ENCODE measurements at places on chromosomes 16 and 17.

GRCh38 chr16:17939723-17940122, 396.8 kb downstream of the NPIPA8 start:
- DNase-seq, result no peak

- no peak for DNase-seq
Measured at GRCh38 chr17:75067856-75068255, 19.9 kb upstream of the SLC16A5 start.

- DNase-seq, result no peak
Measured at GRCh38 chr16:52407778-52408177, 139.2 kb downstream of the TOX3 start.

DNA sequence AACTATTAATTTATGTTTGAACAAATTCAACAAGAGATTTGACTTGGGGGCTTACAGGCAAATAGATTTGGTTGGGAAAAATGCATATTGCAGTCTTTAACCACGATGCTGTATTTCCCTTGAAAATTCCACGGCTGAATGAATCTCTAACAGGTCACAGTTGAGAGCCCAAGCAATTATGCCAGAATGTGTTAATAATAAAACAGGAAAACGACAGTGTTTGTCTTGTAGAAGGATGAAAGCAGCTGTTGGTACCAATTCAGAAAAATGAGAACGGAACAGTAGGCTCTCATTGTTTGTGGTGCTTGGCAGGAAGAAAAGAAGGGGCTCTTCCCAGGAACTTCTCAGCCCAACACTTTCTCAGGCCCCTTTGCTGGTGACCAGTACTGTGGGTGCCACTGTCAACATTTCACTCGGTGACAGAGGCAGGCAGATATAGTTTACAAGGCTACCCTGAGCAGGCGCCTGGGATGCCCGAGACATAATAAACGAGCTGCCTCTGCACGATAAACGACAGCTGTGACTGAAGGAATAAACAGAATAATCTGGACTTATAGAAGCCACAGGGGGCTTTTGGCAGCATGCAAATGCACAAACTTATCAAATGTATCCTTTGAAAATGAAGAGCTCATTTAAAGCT, 387.1 kb downstream of the HS3ST4 start:
- DNase-seq, result no peak

DNA sequence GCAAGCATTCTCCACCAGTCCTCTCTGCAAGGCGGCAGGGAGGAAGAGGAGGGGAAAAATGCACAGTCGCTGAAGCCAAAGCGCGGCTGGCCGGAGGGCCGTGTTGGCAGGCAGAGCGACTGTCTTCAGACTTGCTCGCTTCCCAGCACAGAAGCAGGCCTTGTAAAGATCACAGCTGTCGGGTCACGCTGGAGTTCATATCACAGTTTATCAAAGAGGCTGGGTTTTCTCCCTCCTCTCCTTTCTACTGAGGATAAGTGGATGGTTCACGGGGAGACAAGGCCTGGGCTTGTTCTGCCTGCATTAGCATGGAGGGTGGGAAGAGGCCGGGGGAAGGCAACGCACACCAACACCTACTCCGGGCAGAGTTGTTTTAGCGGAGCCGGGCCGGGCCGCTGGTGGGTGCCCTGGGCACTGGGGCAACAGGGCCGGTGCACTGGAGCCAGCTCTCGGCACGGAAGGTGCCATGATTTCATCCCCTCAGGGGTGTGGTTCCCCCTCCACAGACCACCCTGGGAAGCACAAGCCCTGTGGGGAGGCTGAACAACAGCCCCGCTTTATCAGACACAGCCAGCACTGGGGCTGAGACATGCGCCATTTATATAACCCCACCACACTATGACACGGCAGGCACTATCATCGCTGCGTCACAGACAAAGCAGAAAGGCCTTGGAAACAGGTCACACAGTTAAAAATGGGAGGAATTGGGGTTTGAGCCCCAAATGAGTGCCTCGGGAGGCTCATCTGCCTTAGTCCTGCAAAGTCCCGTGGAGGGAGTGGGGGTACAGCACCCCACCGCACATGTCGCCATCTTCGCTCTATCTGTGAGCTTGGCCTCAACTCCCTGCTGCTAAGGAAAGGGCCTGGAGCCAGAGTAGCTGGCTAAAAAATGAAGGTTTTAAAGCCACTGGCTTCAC, 40.3 kb upstream of the MTSS2 start:
- DNase-seq, result no peak

Measured in cortex of kidney (tissue), 1 donor.